ENCODE measurements at places on chromosomes 6 and 20. TPM values are rescaled to one million over a fixed set of nuclear protein-coding genes. Genes with fewer than 3 reads are reported as not detected.

Gene ME1
- total RNA-seq, result 21.0 TPM

Gene CFAP61
- total RNA-seq, result not detected

Gene BPIFB1
- total RNA-seq, result not detected

DNA sequence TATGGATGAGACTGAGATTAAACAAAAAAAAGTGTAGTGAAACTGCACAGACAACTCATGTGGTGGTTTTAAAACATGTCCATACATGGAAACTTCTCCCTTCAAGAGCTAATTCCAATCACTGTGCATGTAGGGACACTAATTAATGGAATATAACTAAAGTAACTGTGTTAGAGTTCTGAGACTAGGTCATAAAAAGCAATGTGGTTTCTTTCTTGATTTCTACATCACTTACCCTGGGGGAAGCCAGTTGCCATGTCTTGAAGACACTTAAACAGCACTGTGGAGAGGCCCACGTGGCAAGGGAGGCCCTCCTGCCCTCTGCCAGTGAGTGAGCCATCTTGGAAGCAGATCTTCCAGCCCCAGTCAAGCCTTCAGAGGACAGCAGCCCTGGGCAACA lies 118.2 kb upstream of the DST start:
- no peak overlapping the region for H3K27ac ChIP-seq
- H3K4me1 ChIP-seq, result peaks cover 6% of the 10 kb centered on the region
- DNase-seq, result no peak
- H3K4me3 ChIP-seq, result no peak overlapping the region
- H3K36me3 ChIP-seq, result no peaks in the 10 kb centered on the region
- no peaks in the 10 kb centered on the region for H3K27me3 ChIP-seq

- H3K27me3 ChIP-seq, result no peaks in the 10 kb centered on the region
- no peak for DNase-seq
- peak overlapping the region; percentile 69 for H3K4me3 ChIP-seq
- H3K27ac ChIP-seq, result no peak overlapping the region
Measured at GRCh38 chr6:125957391-125957693, 772 bp downstream of the HINT3 start.

- H3K4me3 ChIP-seq, result no peak overlapping the region
- no peaks in the 10 kb centered on the region for H3K27me3 ChIP-seq
- H3K27ac ChIP-seq, result no peak overlapping the region
- no peaks in the 10 kb centered on the region for H3K36me3 ChIP-seq
- no peaks in the 10 kb centered on the region for H3K4me1 ChIP-seq
- no peak for DNase-seq
Measured at GRCh38 chr6:12898603-12899002, 182.0 kb downstream of the PHACTR1 start.
